Stimulated activated CD4-positive, alpha-beta T cell treated with anti-CD3 and anti-CD28 coated beads, Interleukin-2, amount 100 ng/mL, for 48 hours (primary cell): ENCODE measurements at places on chromosomes 7 and 10.

DNA sequence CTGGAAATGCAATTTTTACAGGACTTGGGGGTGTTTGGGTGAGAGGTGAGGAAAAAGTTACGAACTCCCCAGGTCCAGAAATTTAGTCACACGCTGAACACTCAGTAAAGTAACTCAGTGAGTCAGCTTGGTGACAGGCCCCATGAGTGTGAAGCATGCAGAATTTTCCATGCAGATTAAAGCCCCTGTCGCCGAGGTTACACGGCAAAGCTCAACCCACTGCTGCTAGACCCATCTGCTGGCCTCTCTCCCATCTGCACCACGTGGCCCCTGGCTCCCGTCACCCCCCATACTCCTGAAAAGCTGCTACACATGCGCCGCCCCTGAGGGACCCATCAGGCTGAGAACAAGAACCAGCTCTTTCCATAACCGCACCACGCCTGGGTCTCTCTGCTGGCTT is 7.0 kb upstream of the MMP21 start:
- no peak for DNase-seq

DNA sequence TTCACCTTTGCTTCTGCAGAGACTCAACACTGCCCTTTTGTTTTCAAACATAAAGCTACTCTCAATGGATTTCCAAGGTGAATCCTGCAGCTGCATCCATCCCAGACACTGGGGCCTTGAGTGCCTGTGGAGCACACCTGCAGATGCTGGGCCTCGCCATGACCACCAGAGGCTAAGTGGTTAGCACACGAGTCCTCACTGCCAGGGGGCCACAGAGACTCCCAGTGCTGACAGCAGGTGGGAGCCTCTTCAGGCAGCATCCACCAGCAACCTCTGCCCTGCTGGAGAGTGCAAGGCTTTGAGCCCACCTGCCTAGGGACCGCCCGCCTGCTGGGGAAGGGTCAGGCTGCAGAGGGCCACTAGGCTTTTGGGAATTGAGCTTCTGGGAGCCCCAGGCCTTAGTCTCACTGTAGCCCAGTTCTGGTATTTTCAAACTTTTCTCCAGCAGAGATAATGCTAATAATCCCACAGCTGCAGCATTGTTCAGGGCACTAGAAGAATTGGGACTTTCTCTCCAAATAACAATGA is 9.4 kb upstream of the HPS1 start:
- DNase-seq = no peak

DNA sequence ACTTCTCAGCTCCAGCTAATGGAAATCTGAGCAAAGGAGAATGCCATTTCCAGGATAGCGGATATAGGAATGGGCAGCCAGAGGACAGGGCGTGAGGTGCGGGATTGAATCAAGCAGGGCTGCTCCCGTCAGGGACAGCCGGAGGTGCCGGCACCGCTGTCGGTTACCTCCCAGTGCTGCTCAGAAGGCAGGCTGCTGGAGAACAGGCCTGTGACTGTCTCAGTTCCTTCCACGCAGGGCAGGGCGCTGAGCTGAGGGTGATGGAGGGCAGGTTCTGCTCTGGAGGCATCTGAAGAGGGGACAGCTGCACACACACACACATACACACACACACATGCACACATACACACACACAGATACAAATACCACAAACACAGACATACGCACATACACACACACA is 111.1 kb downstream of the DOCK1 start:
- DNase-seq = no peak

- no peak for DNase-seq
These were observed 7.5 kb downstream of the NKX2-3 start for GRCh38 chr10:99540306-99540656.

- DNase-seq = no peak
These were observed 128.7 kb downstream of the DYNC1I1 start for GRCh38 chr7:95901006-95901405.

GRCh38 chr10:105952153-105952552 is 1212.4 kb downstream of the SORCS1 start:
- no peak for DNase-seq

GRCh38 chr10:133141958-133142340 is 18.1 kb upstream of the KNDC1 start:
- no peak for DNase-seq

DNA sequence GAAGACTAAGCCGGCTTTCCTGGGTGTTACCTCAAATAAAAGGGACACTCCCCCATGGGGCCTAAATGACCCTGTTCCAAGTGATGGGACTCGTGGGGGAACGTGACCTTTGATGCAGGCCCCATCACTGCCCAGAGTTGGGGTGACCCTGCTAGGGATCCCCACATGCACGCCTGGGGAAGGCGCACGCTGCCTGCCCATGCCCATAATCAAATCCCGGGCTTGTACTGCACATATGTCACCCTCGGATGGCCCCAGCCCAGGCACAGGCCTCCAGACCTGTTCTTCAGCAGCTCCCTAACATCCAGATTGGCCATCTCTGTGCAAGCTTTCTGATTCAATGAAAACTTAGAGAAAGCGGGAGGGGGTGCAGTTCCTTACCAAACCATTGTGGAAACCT is 14.7 kb downstream of the EBF3 start:
- DNase-seq = no peak

DNA sequence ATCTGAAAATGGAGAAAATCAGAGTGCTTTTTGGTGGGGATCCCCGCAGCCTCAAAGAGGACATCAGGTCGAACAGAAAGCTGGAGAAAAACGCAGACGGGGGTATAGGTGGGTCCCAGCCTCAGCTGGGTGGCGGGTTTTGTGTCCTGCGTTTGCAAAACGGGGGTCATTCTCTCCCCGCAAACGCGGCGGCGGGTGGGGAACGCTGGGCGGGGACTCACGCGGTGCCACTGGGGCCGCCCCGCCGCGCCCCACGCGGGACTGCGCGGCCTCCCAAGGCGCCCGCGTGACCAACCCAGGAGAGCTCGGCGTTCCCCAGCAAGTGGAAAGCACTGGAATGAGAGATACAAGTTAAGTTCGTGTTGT is 806 bp upstream of the VIPR2 start:
- no peak for DNase-seq

DNA sequence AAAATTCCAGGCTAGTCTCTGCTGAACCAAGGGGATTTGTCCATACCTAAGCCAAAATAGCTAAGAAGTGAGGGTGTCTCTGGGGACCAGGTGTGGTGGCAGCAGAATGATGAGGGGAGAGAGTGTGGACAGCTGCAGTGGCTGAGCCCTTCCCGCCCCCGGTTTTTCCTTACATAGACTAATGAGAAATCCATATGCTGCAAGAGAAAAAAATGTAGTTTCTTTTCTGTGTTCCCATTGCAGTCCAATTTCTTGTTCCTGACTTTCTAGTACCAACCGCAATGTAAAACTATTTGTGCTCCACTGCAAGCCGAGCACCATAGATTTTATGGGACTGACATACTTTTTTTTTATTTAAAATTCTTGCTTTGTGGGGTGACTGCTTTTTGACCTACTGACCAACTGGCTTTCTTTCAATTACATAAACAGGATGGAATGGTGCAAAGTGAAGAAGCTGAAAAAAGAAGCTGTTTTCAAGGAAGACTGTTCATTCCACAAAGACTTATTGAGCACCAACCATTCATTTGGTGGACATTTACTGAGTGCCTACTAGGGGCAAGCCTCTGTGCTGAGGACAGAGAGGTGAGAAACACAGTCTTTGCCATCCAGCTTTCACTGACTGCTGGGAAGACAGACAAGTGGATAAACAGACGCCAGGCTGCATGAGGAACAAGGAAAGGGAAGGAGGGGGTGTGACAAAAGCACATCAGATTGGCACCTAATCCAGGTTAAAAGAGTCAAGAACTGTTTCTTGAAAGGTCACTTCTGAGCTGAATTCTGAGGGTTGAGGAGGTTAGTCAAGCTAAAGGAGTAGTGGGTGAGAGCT is 9.8 kb downstream of the CEP41 start:
- DNase-seq = no peak

DNA sequence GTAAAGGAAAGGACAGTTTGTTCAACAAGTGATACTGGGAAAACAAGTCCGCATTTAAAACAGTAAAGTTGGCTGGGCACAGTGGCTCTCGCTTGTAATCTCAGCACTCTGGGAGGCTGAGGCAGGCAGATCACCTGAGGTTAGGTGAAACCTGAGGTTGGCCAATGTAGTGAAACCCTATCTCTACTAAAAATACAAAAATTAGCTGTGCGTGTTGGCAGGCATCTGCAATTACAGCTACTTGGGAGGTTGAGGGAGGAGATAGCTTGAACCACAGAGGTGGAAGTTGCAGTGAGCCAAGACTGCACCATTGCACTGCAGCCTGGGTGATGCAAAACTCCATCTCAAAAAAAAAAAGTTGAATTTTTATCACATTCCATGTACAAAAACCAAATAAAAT is 35.7 kb downstream of the ZNF92 start:
- DNase-seq = no peak

DNA sequence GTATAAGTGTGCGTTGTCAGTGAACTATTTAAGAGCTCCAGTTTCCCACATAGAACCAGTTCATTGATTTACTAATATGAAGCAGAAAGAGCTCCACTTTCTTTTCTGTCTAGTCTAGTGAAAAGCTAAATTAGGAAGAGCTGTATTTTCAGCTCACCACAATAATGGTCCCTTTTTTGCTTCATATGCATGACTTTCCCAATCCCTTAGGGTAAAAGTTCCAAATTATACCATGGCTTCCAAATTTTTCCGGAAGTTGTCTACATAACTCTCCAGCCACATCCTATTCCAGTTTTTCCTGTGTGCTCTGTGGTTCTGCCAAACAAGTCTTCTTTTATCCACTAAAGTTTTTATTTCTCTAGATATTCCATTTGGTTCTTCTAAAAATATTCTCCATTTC is 685.2 kb downstream of the REEP3 start:
- no peak for DNase-seq

DNA sequence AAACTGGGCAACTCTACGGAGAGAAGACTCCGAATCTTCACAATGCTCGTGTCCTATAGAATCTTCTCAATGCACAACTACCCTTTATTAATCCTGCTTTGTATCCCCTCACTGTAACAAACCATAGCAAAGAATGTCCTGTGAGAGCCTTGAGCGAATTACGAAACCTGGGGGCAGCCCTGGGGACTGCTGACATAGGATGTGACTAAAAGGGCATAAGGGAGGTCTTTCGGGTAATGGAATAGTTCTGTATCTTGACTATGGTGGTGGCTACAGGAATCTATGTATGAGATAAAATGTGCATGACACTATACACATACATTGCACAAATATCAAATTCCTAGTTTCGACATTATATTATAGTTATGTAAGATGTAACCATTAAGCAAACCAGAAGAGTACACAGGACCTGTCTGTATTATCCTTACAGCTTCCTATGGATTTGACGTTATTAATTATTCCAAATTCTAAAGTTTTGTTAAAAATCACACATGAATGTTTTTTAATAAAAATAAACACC is 162.5 kb upstream of the KCTD7 start:
- DNase-seq = no peak

- DNase-seq = no peak
These were observed 80.8 kb upstream of the KLF14 start for GRCh38 chr7:130814778-130815335.

- no peak for DNase-seq
These were observed 583.8 kb downstream of the CALN1 start for GRCh38 chr7:71828361-71828760.

GRCh38 chr10:91137822-91138221 is 82.6 kb upstream of the PCGF5 start:
- DNase-seq = no peak

DNA sequence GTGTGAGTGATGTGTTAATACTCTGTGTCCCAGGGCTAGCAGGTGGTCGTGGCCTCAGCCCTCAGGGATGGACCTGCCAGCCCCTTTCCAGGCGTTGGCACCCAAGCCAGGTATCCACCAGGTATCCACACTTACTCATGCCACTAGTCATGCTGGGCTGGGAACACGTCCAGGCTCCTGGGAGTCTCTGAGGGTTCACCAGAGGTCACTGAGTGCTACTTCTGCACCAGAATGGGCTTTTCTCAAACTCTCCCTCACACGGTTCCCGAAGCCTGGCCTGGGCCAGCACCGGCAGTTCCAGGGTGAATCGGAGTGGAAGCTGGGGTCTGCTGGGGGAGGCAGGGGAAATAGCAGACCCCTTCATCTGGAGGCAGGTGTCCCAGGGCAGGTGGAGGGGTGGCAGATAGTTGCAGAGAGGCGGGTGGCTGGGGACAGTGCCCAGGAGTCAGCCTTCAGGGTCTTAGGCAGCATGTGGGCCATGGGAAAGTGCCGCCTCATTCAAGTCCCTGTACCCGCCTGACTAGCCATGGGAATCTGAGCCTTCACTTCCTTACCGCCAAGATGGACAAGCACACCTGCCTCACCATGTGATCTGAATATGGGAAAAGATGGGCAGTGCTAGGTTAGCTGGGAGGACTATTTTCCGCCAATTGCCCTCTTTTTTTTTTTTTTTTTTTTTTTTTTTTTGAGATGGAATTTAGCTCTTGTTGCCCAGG is 95.5 kb upstream of the GTF2I start:
- no peak for DNase-seq

DNA sequence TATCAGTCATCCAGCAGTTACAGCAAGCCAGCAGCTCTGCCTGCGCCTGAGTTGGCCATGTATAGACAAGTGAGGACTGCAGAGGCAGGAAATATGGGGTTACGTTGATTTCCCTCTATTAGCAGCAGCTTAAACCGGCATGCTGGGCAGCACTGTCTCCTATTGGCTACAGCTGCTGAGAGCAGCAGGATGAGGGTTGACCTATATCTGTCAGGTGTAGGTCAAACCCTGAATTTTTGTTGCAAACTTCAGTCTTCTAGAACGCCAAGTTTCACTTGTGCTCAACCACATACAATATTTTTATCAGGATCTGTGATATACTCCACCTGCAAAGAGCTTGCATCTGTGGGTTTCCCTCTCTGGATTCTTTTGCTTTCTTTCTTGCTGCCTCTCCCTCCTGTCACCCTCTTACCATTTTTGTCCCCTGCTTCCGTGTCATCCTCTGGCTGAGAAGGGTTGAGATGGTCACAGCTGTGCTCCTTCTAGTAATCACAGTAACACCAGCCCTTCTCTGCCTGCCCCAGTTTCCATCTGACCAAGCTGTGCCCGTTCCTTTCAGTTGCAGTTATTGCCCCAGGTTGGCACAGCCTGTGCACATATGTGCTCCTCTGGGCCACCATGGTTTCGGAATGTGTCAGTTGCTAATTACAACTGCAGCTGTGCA is 23.8 kb upstream of the GLCCI1 start:
- DNase-seq = peak; percentile 20

- DNase-seq = peak; percentile 72
These were observed 10.0 kb upstream of the CHCHD1 start for GRCh38 chr10:73771722-73772280.

- DNase-seq = no peak
These were observed 25.9 kb downstream of the GPRIN2 start for GRCh38 chr10:46530249-46531186.
